ENCODE measurements at places on chromosomes 3 and 15.
A peak's percentile ranks its signal among the peaks of the same experiment; 100 is the strongest.

DNA sequence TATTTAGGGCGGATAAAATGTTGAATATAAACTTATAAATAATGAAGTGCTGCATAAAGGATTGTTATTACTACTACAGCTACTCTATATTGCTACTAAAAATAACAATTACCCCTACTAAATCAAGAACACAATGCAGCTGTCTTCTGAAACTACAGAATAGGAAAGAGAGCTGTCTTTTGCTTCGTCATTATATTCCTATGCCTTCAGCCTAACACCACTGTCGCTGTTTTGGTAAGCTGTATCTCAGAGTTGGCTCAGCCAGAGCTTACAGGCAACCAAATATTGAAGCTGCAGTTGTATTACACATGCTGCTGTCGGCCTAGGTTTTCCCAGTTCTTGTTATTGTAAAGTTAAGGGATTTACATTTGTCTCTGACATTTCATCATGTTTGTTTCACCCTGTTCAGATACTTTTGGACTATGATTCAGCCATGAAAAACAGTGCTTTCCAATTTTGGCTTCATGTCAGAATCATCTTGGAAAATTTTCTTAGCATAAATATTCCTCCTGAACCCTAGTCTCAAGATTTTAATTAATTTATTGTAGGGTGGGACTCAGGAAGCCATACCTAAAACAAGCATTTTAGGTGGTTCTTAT, 31.3 kb upstream of the LPP start:
- no peak for DNase-seq

DNA sequence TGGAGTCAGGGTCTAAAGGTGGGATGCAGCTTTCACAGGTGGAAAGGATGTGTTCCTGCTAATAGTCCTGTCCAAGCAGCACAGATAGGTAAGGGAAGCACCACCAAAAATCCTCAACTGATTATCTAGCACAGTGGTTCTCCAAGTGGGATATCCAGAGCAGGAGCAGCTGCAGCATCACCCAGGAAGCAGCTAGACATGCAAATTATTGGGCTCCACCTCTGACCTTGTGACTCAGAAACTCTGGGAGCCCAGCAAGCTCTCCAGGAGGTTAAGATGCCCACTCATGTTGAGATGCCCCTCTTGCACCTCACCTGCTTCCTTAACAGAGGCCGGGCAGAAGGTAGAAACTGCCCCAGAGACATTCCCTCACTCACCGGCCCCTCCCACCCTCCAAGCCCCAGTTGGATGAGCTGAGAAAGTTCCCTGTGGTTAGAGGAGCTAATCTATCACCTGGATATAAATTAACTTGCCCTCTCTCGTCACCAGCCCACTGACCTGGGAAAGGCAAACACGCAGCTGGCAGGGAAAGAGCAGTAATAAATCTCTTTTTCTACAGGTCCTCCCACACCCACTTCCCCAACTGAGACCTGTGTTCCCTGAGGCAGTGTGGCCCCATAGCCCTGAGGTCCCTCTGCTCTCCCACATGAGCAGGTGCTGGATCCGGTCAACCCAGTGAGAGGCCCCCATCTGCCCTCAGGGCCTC, 39.3 kb downstream of the ADCY5 start:
- no peak for DNase-seq

DNA sequence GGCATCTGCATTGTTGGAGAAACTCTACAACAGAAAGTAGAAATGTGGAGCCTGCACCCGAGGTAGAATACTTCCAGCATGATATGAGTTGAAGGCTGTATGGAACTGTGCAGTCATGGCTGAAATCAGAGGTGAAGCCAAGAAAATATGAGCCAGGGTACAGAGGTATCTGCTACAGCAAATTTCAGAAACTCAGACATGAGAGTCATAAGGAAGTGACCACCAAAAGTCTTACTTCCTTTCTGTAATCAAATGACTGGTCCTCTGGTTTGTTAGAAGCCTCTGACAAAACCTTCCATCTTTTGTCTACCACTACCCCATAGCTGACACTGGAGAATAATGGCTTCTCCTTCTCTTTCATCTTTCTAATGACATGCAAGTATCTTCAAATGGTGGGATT, 159.4 kb downstream of the TMEM108 start:
- DNase-seq: no peak

GRCh38 chr3:149536429-149536828, 61.9 kb downstream of the TM4SF4 start:
- DNase-seq: no peak

GRCh38 chr15:64640146-64640871, 135.1 kb downstream of the RBPMS2 start:
- no peak for DNase-seq

DNA sequence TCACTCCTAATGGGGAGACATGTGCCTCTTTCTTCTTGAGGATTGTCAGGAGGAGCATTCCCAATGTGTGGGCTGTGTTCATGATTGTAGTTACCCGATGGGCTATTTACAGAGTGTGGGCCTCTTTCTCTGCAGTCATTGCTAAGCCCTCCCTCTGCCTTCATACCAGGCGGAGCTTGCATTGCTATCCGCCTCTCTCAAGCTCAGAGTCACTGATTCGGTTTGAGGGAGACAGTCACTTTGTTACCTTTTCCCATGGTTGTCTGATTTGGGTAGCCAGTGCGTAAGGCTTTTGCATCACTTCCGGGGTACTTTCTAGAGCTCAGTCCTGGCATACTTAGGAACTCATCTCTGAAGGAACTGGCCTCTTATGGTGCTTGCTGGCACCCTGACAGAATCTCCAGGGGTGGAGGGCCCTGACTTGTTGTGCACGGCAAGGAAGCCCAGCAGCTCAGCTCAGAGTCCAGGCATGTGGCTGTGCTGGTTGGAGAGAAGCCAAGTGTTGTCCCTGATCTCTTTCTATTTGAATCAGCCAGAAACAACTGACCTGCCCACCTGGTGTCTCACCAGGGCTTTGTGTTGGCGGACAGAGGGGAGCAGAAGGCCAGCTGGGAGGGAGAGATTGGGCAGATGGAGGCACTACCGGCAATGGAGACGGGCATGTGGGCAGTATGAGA, 79.8 kb downstream of the EPHB1 start:
- DNase-seq: no peak

- no peak for DNase-seq
Measured at GRCh38 chr3:128572644-128573105, 77.9 kb downstream of the RPN1 start.

DNA sequence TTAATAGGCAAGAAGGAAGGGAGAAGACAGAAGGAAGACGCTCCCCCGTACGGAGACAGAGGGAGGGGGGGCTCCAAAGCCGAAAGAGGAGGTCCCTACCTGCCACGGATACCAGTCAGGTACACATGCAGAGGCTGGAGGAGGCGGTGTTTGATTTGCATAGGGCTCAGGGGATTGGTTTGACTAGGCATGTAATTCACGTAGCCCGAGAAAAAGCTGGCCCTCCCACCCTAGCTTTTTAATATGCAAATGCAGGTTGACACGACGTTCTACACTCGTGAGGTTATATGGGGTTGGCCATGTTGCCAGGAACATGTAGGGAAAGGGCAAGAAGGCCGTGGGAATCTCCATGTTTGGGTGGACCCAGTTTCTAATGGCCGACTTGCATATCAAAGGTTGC, 29.8 kb downstream of the ZNF592 start:
- DNase-seq: no peak

DNA sequence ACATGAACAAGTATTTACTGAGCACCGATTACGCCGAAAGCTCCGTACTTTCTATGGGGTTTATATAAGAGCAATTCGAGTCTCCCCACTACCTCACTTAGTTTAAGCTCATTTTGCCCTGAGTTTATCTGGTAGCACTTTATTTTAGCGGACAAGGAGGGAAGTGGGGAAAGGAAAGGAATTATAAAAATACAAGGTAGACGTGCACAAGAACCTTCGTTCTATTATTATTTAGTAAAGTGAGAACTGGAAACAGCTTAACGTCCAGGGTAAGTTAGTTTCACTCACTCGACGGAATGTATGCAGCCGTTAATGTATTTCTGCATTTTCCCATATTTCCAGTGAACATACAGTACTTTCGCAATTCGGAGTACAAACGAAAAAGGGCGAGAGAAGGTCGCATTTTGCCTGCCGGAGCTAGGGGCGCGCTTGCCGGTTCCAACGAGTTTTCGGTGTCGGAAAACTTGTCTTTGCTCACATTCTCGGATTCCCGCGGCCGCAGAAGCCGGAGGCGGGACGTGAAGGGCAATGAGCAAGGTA, 1.2 kb upstream of the STT3B start:
- no peak for DNase-seq

GRCh38 chr3:45191924-45192417, 34.1 kb downstream of the TMEM158 start:
- DNase-seq: no peak

GRCh38 chr3:140537727-140538082, 140.2 kb upstream of the TRIM42 start:
- DNase-seq: no peak

GRCh38 chr3:54659347-54659746, 268.5 kb downstream of the LRTM1 start:
- DNase-seq: no peak

- no peak for DNase-seq
Measured at GRCh38 chr3:100743535-100743934, 34.2 kb downstream of the TFG start.

DNA sequence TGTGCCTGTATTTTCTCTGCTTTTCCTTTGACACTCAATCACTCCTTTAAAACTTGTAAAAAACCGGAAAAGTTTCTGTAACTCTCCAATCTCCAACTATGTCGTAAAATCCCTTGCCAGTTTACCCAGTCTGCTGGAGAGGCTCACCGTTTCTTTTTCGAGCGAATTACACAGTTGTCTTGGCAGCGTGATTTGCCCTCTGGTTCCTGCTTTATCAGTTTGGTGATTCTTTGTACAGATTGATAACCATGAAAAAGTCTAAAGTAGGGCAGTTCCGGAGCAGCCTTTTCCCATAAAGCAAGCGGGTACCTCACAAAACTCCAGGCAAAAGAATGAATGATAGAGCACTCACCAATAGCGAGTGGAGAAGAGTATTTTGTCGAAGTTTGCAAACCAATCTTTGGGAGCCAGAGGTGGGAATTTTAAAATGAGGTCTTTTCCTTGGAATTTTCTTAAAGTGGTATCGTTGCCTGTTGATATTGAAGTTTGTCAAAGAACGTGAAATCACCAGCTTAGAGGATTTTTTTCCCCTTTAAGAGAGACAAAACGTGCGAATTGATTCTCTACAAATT, at the start of gene TTC23:
TSS of gene TTC23 (minus strand) at position 312 of the 572 bp plus-strand sequence. CDS start 20,869 bp downstream, outside the sequence.
- no peak for DNase-seq

- peak; percentile 44 for DNase-seq
Measured at GRCh38 chr3:38004415-38005075, 14.0 kb downstream of the VILL start.
